NCI-H526 (cell line): ENCODE measurements at places on chromosomes 2 and 18.

- DNase-seq, result no peak
These were observed 46.3 kb downstream of the ZCCHC2 start for GRCh38 chr18:62569081-62569655.

- DNase-seq, result no peak
These were observed 226.7 kb upstream of the MC4R start for GRCh38 chr18:60599267-60599666.

DNA sequence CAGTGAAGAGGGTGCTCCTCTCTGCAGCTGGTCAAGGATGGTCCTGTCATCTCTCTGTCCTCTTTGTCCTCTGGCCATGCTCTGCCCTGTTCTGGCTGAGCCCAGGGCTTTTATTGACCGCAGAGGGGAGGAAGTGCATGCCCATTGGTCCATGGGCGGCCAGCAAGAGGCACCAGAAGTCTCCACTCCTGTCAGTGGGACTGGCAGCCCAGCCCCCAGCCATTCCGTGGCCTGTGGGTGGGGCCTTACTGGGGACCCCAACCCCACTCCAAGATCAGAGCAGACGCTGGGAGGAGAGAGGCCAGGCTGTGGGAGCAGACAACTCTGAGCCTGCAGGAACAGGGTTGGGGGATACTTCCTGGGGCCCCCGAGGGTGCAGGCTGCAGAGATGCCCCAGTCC lies 156.9 kb downstream of the CTNNA2 start:
- DNase-seq, result no peak

DNA sequence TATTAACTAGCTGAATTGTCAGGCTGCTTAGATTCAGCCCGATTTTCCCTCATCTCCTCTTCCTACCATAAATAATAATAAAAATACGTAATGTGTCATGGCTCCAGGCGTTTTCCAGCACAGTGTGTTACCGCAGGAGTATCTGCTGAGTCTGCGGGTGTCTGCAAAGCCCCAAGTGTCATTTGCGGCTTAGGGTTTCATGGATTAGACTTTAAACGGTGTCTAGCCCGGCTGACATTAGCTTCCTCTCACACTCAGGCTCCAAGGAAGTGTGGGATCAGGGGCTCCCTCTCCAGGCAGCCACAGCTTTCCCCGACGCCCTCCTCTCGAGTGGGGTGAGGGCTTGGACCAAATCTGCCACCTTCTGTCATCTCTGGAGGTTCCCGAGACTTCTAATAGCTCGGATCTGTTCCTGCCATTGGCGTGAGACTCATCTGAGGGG lies 14.1 kb upstream of the HOXD1 start:
- peak; percentile 71 for DNase-seq

- DNase-seq, result no peak
These were observed 37.7 kb upstream of the RNF103 start for GRCh38 chr2:86661333-86661732.

DNA sequence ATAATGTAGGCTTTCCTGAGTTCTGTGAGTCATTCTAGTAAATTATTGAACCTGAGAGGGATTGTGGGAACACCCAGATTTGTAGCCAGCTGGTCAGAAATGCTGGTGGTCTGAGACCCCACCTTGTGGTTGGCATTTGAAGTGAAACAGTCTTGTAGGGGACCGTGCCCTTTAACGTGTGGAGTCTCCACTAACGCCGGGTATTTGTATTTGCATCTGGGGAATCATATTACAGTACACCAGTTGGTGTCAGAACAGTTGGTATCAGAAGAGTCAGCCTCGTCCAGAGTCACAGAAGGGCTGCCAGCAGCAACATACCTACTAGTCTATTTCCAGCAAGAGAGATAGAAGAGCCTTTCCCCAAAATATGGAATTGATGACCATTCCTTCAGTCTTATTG lies 38.3 kb upstream of the PTPN4 start:
- DNase-seq, result peak; percentile 85

- DNase-seq, result no peak
These were observed 81.5 kb downstream of the NCKAP5 start for GRCh38 chr2:133486771-133487191.

GRCh38 chr2:96693286-96694200 lies 46.3 kb downstream of the LMAN2L start:
- DNase-seq, result peak; percentile 68

DNA sequence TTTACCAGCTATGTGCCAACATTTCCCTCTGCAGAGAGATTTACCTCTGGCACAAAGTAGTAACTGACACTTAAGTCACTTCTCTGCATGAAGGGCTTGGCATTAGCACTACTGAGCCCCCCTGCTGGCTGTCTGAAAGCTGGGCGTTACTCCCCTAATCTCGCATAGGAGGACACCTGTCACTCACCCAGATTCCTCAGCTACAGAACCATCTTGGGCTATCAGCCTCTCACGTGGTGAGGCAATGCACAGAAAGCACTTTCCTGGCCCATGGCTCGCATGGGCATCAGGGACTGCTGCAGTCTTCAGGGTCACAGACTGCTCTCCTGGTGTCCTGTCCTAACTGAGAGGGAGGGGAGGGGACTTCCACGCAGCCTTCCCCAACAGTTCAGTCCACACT lies 12.0 kb downstream of the SERPINE2 start:
- no peak for DNase-seq

DNA sequence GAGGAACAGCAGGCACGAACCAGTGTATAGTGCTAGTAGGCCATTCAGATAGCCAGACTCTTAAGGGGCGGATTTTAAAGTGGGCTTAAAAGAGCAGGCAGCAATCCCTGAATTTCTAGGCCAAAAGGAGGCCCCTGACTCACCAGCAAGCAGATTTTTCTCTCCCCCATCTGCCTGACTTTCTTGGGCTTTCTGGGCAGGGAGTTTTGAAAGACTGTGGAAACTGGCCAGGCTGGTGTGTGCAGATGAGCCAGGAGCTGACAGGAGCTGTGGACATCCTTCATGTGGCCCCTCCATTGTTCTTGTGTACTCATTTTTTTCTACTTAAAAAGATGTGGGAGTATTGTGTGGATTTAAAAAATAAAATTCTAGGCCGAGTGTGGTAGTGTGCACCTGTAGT lies 59.0 kb downstream of the GLI2 start:
- no peak for DNase-seq

DNA sequence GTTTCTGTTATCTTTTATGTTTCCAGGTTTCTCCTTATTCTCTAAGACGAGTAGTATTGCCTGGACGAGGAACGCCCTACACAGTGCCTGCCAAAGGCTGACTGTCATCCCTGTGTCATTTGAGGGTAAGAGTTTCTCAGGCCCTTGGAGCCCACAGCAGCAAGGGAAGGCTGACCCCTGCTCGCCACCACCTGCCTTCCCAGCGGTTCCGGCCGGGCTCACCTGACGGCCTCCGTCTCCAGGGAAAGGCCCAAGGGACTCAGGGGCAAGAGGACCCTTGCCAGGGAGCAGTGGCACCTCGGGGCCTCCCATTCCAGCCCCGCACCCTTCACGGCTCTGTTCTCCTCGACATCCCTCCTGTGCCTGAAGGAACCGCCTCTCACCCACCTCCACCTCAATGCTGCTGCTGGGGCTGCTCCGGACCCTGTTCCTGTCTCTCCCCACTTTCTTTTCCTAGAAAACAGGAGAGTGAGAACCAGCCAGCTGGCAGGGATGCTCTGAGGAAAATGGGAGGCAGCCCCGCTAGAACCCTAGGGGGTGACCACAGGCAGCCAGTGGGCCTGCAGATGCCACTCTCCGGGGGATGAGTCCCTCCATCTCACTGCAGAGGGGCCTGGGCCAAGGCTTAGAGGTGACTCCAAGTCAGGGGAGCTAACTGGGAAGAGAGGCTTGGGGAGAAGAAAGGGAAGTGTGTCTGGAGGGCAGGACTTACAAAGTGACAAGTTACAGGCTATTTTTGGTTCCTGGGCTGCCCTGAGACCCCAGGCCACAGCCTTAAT lies 1.9 kb downstream of the LIMS2 start:
- no peak for DNase-seq

- DNase-seq, result no peak
These were observed 407.1 kb upstream of the SOX11 start for GRCh38 chr2:5285061-5285460.

DNA sequence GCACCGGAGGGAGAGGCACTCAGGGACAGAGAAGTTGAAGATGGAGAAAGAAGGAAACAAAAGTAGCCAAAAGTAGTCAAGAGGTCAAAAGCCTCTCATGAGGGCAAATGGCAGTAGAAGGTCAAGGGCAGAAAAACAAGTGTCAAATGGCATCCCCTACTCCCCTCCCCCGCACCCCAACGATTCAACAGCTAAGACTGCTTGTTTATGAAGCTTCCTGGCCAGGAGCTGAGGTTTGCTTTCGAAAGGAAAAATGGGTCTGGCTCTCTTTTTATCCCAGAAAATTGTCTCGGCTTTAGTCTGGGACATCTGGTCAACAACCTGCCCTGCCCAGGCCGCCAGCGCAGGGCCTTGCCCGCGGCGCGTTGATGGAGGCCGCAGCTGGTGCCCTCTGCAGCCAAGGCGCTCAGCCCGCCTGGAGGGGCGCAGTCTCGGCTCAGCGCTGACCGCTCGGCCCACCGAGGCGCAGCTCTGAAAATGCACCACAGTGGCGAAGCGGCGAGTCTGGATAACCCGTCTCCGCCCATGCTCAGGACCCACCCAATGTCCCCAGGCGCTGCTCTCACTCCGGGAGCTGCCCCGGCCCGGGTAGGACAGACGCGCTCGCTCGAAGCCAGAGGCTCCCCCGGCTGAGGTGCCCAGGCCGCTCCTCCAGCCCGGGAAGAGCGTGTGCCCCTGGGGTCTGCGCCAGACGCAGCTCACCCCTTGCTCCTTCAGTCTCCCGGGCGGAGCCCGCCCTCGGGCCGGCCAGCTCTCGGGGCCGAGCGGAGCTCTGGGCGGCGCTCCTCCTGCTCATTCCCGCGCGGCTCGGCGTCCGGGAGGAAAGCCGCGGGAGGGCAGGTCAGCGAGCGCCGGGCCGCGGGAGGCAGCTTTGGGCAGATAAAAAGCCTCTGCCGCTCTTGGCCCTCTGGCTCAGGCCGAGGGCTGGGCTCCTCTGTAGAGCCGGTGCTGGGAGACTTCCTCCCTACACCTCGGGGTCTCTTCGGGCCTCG lies 1.8 kb upstream of the TBR1 start:
- no peak for DNase-seq

DNA sequence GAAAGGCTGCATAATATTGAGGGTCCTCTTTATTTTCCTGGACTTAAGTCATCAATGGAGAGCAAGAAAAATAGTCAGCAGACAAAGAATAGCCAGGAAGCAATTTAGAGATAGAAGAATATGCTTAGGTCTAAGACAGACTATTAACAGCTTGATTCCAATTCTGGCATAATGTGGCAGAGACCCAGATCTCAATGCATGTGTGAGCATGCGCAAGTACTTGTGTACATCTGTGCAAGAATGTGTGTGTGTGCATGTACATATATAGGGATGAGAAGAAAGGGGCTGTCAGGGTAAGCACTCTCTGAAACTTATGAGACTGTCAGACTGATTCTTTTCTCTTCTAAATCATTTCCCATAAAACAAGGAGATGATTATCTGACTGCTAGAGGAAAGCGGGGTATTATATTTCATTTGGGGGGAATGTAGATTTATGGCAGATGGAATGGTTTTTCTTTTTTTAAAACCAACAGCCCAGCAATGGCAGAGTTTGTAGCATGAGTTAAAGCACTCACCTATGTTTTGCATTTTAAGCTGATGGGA lies 381.3 kb upstream of the SPRED2 start:
- no peak for DNase-seq

DNA sequence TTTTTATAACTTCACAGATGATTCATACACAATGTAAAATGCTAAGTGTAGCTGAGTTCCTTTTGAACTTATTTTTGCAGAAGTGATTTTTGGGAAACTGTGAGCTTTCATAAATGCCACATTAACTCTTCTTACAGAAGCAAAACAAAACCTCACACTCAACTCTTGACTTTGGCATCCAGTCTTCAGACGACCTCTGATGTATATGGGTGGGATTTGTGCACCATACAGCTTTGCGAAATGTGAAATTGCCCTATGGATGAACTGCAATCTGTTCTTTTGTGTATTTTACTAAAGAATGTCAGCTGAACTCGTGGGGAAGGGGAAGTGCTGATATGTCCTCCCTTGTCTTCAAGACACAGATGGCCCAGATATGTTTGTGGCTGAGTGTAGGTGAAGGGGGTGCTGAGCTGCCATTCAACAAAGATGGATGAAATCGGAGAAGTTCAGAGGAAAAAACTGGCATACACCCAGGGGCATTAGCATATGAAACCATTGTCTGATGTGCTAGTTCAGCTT lies 218.3 kb downstream of the PTGR3 start:
- DNase-seq, result no peak

GRCh38 chr18:73316513-73316912 lies 448.7 kb upstream of the NETO1 start:
- no peak for DNase-seq

- DNase-seq, result no peak
These were observed 109.4 kb downstream of the AOX1 start for GRCh38 chr2:200695191-200695590.

DNA sequence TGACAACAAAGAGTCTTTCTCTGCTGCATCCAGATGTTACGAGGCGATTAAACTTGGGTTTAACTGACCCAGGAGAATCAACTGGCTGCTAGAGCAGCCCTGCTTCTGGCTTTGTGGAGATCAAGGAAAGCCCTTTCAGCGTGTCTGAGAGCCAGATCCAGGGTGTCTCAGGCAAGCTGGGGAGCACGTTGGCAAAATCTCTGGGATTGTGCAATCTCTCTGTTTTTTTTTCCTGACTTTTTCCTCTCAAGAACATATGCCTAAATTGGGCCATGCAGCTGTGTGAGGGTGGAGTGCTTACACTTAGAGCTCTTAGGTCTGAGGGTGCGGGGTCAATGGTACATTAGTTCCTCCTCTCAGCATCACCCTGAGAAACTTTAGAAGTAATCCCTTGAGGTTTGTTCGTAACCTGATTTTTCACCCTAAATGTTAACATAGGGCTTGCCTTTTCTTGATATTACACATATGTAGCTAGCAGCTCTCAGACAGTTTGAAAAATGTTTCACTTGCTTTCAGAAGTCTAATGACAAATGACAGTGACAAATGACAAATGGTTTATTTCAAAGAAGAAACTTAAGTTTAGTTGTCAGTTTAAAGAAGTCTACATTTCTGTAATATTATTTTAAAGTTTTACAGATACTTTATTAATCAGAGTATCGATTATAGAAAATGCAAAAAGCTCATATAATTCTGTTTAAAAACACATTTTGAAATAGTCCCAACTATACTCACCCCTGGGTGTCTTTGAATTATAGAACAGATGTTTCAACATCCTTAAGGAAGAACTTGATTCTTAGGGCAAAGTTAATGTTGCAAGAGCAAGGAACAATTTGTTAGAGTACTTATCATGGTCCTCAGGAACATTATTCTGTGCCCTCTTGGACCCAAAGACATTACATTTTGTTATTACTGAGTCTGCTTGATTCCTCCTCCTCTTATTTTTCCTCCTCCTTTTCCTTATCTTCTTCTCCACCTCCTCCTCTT lies 38.4 kb upstream of the ZSWIM2 start:
- no peak for DNase-seq

- DNase-seq, result no peak
These were observed 91.4 kb downstream of the LYPD6 start for GRCh38 chr2:149421791-149422190.
